ENCODE measurements at places on chromosomes 7 and 10.

GRCh38 chr7:68929781-68930261 lies 668.5 kb upstream of the AUTS2 start:
- no peak overlapping the region for H3K4me3 ChIP-seq
- no peaks in the 10 kb centered on the region for H3K27me3 ChIP-seq
- H3K36me3 ChIP-seq, result no peaks in the 10 kb centered on the region
- DNase-seq, result no peak
- H3K4me1 ChIP-seq, result no peaks in the 10 kb centered on the region
- H3K27ac ChIP-seq, result no peak overlapping the region

DNA sequence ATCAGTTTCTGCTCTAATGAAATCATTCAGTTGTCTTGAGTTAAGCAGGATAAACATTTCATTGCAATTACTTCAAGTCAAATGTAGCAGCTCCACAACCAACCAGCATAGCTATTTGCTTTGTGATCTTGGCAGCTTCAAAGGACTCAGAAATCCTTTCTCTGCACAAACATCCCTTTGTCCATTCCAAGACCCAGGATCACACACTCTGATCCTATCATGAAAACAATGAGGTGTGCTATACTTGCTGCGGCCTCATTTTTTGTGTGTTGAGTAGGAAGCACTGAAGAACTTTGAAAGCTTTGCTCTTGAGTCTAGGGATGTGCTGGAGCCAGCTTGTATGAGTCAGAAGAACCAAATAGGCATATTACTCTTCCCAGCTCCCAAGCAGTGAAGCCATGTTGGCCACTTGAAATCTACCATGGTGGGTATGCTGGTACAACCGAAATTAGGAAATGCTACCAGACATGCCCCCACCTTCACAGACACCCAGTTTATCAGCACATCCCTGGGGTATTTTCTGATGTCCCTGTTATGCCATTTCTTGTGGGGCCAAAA lies 199.4 kb upstream of the PRSS58 start:
- no peaks in the 10 kb centered on the region for H3K27me3 ChIP-seq
- no peak overlapping the region for H3K4me3 ChIP-seq
- H3K27ac ChIP-seq, result no peak overlapping the region
- H3K4me1 ChIP-seq, result peaks cover 6% of the 10 kb centered on the region

DNA sequence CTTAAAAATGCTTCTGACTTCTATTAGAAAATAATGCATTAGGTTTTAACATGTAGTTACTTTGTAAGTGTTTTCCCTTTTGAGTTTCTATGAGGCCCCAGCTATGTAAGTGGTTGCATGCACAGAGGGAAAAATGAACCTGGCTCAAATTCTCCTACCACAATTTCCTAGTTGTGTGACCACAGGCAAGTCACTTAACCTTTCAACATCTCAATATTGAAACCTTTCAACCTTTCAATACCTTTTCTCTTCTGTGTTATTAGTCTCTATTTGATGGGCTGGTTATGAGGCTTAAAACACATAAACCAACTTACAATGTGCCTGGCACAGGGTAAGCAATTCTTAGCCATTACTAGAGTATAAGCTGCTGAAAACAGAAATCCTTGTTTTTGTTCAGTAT lies 203.0 kb downstream of the KCND2 start:
- no peaks in the 10 kb centered on the region for H3K4me1 ChIP-seq
- H3K27me3 ChIP-seq, result no peaks in the 10 kb centered on the region
- H3K4me3 ChIP-seq, result no peak overlapping the region
- no peaks in the 10 kb centered on the region for H3K36me3 ChIP-seq

GRCh38 chr7:40300146-40300670 lies 165.4 kb downstream of the SUGCT start:
- no peaks in the 10 kb centered on the region for H3K27me3 ChIP-seq
- no peaks in the 10 kb centered on the region for H3K36me3 ChIP-seq
- no peaks in the 10 kb centered on the region for H3K4me1 ChIP-seq
- DNase-seq, result no peak
- H3K4me3 ChIP-seq, result no peak overlapping the region

- no peak overlapping the region for H3K4me3 ChIP-seq
- H3K27me3 ChIP-seq, result no peaks in the 10 kb centered on the region
- no peaks in the 10 kb centered on the region for H3K4me1 ChIP-seq
- no peaks in the 10 kb centered on the region for H3K36me3 ChIP-seq
- no peak overlapping the region for H3K27ac ChIP-seq
These were observed 1110.6 kb downstream of the TYW1 start for GRCh38 chr7:68107261-68107660.

GRCh38 chr7:124269774-124270173 lies 236.9 kb upstream of the TMEM229A start:
- H3K4me3 ChIP-seq, result no peak overlapping the region
- H3K27me3 ChIP-seq, result no peaks in the 10 kb centered on the region
- no peak overlapping the region for H3K27ac ChIP-seq
- no peak for DNase-seq
- H3K36me3 ChIP-seq, result no peaks in the 10 kb centered on the region

- H3K27ac ChIP-seq, result no peak overlapping the region
- H3K4me1 ChIP-seq, result no peaks in the 10 kb centered on the region
- no peak overlapping the region for H3K4me3 ChIP-seq
- H3K36me3 ChIP-seq, result no peaks in the 10 kb centered on the region
- peaks cover 3% of the 10 kb centered on the region for H3K27me3 ChIP-seq
These were observed 224.5 kb downstream of the ZMYND11 start for GRCh38 chr10:359762-360161.

GRCh38 chr10:22670788-22671187 lies 43.6 kb downstream of the PIP4K2A start:
- H3K4me1 ChIP-seq, result peaks cover 35% of the 10 kb centered on the region
- no peak overlapping the region for H3K27ac ChIP-seq
- peaks cover 3% of the 10 kb centered on the region for H3K36me3 ChIP-seq
- H3K27me3 ChIP-seq, result no peaks in the 10 kb centered on the region
- H3K4me3 ChIP-seq, result no peak overlapping the region
- no peak for DNase-seq
